Stimulated activated CD4-positive, alpha-beta T cell treated with anti-CD3 and anti-CD28 coated beads, Interleukin-2, amount 100 ng/mL, for 4 hours (primary cell): ENCODE measurements at places on chromosomes 4 and X.
A peak's percentile ranks its signal among the peaks of the same experiment; 100 is the strongest.

- DNase-seq, result no peak
These were observed 78.1 kb upstream of the PAGE3 start for GRCh38 chrX:55342533-55343501.

- DNase-seq, result no peak
These were observed 110.6 kb downstream of the ASMT start for GRCh38 chrX:1725472-1725871.

GRCh38 chr4:76061421-76061820 lies 13.1 kb upstream of the ART3 start:
- DNase-seq, result no peak

DNA sequence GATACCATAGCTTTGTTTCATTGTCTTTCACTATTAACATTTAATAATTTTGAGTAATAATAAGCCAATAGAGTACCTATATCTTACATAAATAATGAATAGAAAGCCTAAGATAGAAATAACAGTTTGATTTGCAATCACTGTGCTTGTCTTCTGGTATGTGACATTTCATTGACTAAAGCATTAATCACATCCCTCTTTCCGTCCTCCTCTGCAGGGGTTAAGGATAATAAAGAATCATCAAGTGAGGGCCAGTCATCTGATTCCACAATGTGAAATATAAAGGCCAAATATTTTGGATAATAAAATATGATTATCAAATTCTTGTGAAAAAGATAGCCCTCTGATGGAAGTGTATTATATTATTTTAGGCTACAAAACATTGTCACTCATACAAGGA lies 2073.4 kb downstream of the ARAP2 start:
- no peak for DNase-seq

DNA sequence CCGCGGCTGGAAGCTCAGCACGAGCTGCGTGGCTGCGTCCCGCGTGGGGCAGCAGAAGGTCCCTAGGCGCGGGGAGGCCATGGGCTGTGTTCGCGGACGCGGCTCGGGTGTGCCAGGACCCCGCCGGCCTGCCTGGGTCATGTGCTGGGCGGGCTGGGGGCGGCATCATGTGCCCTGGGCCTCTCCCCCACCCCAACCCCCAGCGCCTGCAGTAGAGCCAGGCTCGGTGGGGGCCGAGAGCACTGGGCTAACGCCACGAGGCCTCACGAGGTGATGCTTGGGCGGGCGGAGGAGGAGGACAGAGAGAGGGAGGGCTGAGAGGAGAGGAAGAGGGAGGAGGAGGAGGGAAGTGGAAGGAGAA lies at the start of gene GPR143:
GPR143 (minus strand) TSS at position 111 of the 361 bp plus-strand sequence; CDS start at position 81, 30 bp downstream.
- DNase-seq, result no peak

- no peak for DNase-seq
These were observed 1.2 kb downstream of the TMSB4X start for GRCh38 chrX:12975991-12976558.

DNA sequence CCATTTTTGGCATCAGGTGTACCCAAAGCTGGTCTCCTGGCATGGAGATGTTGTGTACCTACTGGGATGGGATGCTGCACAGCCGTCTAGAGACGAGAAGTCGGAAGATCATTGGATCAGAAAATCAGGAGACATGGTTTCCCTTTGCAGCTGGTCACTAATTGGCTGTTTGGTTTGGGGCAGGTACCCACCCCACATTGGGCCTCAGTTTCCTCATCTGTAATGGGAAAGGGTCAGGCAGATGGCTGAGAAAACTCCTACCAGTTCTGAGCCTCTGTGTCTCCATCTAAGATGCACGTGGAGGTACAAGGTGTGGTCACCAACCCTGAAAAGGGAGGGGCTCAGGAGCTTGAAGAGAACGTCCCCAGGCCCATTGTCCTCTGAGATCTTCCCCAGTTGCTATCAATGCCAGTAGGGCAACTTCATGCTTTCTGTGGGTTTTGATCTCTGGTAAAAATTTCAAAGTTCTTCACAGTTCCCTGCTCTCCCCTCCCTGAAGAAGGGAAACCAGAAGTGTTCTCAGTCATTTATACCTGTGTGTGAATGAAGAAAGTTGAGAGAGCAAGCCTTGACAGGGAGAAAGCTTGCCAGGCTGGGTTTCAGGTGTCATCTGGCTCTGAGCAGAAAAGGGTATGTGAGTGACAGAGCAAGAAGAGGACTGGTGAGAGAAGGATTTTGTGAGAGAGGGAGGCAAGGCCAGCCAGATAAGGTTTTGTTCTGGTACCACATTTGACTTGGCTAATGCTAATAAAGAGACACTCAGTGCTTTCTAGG lies 15.1 kb downstream of the TSC22D3 start:
- no peak for DNase-seq

DNA sequence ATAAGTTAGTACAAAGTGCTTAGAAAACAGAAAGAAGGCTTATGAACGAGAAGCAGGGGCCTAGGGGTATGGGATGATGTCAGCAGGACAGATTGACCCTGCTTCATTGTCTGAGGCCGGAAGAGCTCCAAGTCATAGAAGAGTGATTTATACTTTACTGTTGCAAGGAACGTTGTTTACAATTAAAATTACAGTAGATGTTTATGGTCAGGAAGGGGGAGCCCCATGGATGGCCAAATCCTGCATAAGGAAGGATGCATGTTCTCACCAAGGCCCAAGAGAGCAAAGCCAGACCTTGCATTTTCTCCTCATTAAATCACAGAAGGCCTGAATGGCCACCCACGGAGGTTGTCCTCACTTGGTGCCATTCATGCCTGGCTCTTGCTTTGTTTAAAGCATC lies 115.3 kb downstream of the LDB2 start:
- DNase-seq, result no peak

DNA sequence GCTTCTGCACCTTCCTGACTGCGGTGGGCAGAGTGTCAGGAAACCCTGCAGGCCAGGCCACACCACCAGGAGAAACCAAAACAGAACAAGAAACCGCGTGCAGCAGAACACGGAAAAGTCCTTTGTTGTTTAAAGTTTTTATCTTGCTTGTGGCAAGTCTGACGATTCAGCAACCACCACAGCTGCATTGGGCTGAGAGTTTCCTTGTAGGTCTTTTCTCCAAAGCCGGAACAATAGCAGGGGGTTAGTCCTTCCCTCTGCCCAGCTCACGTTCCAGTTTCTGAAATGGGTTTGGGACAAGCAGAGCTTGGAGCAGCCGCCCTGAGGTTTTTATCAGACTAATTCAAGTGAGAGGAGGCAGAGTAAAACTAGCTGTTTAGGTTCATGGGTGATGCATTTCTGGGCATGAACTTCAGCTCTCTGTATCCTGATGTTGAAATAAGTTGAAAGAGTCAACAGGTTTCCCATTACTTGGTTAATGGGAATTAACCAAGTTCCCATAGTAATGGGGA lies 216.9 kb downstream of the PTTG2 start:
- peak; percentile 26 for DNase-seq

- no peak for DNase-seq
These were observed 58.5 kb downstream of the PGRMC2 start for GRCh38 chr4:128228845-128229795.
